MV-4-11 (cell line): ENCODE measurements at places on chromosomes 6 and 20.

- no peak for DNase-seq
These were observed 55.2 kb upstream of the NOX3 start for GRCh38 chr6:155510879-155511278.

- DNase-seq = peak; percentile 24
These were observed 3.1 kb upstream of the CABLES2 start for GRCh38 chr20:62409931-62410745.

DNA sequence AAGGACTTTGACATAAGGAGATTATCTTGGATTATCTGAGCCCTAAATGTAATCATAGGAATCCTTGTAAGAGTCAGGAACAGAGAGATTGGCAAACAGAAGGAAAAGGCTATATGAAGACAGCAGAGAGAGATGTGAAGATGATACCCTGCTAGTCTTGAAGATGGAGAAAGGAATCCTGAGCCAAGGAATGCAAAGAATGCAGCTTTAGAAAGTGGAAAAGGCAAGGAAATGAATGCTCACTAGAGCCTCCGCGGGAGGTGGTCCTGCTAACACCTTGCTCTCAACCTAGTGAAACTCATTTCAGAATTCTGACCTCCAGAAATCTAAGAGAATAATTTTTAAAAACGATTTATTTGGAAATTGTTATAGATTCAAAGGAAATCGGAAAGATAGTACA lies 117.1 kb downstream of the TBXT start:
- DNase-seq = no peak

GRCh38 chr6:48113130-48113529 lies 2.1 kb upstream of the PTCHD4 start:
- no peak for DNase-seq

GRCh38 chr20:40754339-40754943 lies 65.4 kb upstream of the MAFB start:
- DNase-seq = no peak

DNA sequence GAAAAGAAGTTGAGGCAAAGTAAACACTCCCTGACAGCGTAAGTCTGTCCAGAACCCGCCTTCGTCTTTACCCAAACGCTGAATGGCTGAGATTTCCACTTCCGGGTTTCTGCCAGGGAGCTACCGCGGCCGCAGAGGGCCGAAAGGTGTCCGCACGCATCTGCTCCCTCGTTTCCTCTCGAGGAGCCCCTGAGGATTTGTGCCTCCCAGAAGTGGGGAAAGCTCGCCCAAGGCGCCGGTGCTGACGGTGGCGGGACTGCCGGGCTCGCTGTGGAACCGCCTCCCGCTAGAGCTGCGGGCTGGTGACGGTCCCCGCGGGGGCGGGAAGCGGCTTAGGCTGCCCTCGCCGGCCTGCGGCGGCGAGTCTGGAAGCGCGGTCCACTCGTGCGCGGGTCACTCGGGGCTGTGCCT lies 1760.2 kb upstream of the DEFB115 start:
- no peak for DNase-seq

DNA sequence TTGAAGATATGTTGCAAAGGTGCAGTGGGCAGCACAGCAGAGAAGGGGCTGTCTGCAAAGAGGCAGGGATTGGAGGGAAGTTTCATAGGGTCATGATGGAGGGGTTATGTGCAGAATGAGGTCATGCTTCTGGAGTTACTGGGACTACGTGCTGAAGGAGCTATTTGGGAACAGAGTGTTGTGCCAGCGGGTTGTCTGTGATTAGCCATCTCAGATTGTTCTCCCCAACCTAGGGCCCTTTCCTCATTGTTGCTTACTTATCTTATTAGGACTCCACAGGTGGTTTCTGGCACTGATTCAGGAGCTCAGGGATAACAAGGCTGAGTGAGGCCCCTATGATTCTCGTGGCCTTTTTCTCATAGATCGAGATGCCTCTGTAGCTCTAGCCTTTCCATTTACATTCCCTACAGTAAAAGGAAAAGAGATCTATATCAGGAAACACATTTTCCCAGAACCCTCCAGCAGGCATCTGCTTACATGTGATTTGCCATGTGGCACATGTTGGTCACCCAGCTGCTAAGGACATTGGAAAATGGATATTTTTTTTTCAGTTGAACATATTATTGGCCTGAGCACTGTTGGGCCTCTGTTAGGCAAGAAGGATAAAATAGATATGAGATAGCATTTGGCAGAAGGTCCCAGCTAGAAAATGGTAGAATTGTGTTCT lies 429.6 kb upstream of the PLCB4 start:
- DNase-seq = no peak

DNA sequence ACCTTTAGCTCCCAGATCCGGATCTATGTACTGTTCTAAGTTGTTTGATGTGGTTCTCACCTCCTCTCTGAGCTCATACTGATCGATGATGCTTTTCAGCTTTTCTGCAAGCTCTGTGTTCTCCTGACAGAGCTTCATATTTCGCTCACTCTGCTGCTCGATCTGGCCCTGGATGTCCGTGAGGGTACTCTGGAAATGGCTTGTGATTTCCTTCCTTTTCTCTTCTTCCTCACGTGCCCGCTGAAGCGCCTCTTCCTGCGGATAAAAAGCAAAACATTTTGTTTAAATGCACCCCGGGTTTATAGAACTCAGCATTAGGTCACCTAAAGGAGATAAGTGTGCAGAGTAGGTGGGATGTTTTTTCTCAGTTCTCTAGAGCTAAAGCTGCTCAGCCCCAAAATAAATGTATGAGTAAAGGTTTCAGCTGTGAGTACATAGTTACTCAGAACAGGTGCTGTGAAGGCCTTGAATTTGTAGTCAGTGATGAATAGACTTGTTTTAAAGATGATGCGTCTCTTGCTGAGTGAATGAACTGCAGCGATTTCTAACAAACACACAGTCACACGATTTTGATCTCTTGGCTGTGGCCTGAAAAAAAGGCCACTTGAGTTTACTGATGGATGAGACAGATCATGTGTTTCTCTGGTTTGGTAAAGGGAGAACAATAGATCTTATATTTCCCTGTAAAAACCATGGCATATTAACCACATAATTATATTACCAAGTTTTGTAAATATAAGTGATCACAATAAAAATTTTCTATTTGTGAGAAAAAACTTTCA lies 29.1 kb downstream of the TXLNB start:
- no peak for DNase-seq

DNA sequence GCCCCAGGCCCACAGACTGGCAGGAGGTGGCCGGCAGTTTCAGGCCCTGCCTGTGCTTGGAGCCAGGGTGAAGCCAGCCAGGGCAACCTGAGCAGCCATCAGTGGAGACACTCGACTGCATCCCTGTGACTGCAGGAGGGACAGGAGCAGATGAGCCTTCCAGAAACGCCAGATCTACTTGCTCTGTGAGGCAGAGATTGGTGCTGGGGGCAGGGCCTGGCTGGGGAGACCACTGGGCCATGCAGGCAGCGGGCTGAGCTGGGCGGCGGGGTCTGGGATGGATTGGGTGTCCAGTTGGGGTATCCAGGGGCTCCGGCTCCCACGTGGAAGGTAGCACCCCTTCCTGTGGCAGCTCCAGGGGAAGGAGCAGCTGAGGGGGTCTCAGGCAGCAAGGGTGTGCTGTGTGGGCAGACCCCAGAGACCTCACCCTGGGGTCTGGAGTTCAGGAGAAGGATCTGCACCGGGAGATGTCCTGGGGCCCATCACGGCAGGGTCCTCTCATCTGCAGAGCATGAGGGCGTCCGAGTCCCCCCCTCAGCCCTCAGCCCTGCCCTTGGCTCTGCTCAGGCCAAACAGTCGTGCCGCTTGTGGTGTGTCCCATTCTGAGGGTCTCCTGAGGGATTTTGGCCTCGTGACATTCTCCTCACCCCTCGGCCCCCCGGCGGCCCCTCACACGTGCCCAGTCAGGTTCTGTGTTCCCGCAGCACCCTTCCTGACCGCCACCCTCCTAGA lies 334.9 kb downstream of the TAF4 start:
- DNase-seq = no peak

DNA sequence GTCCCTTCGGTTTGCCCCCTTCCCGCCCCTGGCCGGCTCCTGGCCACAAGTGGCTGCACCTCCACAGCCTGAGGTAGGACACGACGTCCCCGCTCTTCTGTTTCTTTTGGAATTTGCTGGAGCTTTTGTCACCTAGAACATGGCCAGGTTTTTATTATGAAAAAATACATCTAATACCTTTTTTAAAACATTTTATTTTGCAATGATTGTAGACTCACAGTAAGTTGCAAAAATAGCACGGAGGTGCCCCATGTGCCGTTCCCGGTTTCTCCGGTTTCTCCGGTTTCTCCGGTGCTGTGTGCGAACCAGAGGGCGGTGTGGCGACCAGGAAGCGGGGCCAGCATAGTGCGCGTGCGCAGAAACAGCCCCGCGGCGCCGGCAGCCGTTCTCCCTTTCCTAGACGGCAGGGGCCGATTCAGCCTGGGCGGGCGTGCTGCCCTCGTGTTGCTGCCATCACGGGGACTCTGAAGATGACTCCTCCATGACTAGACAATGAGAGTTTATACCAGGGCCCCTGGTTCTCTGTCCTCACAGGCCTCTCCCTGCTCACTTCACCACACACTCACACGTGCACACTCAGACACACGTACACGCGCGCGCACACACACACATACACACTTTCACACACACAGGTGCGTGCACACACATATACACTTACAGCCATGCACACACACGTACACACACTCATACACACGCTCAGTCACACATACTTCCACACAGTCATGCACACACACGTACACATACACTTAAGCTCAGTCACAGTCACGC lies 102.1 kb downstream of the TMEM242 start:
- peak; percentile 81 for DNase-seq
